DMS 273 treated with DMSO at 0.1 percent for 48 hours (cell line): ENCODE measurements at places on chromosomes 1 and 21.

GRCh38 chr1:184693011-184693410 is 61.6 kb downstream of the EDEM3 start:
- no peak for DNase-seq

- no peak for DNase-seq
Measured at GRCh38 chr1:55155522-55155921, 59.6 kb downstream of the USP24 start.

DNA sequence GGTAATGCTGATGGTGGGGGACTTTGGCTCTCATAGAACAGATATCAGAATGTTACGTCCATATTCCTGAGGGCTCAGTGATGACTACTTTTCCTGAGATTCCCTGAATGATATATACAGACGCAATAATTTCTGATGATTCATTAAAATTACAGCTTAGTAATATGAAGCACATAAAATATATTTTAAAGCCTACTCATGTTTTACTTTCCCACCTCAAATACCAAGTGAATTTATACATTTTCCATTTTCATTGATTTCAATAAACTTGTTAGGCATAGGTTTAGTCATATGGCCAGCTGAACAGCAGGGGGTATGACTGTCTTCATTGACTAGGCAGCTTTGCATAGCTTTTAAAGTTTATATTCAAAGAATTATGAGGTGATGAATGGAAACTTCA is 26.2 kb upstream of the PDC start:
- no peak for DNase-seq

- no peak for DNase-seq
Measured at GRCh38 chr21:41614511-41614910, 106.6 kb upstream of the TMPRSS2 start.

DNA sequence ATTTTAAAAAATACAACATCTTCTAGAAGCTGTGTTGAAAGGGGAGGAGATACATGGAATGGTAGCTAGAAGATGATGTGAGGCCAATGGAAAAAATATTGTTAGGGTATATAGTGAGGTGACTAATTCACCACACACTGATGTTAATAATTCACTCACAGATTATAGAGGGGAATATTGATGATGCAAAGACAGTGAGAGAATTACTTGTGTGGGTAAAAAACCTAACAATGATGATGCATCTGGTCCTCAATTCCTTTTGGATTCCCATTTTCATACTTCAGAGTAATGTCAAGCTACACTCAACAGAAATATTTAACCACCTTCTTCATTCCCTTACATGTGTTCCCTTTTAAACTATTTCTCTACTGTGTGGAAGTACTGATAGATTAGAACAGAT is 169.5 kb upstream of the DPYD start:
- DNase-seq, result no peak

DNA sequence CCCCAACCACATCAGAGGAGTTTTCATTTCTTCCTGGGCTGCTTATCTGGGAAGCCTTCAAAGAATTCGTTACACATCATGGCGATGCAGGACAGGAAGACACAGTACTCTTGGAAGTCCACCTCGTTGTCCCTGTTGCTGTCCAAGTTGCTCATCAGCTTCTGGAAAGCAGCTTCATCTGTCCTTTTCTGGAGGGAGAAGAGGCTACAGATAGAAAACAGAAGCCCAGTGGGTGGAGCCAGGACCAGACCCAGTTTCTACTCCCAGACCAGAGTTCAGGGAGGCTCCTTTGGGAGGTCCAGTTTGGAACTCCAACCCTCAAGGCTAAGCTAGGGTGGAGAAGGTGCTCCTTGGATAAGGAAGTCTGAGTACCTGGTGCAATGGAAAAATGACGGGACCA is 1.9 kb downstream of the S100A4 start:
- DNase-seq, result no peak

GRCh38 chr1:39575191-39576015 is 1.2 kb downstream of the PABPC4 start:
- DNase-seq, result no peak

DNA sequence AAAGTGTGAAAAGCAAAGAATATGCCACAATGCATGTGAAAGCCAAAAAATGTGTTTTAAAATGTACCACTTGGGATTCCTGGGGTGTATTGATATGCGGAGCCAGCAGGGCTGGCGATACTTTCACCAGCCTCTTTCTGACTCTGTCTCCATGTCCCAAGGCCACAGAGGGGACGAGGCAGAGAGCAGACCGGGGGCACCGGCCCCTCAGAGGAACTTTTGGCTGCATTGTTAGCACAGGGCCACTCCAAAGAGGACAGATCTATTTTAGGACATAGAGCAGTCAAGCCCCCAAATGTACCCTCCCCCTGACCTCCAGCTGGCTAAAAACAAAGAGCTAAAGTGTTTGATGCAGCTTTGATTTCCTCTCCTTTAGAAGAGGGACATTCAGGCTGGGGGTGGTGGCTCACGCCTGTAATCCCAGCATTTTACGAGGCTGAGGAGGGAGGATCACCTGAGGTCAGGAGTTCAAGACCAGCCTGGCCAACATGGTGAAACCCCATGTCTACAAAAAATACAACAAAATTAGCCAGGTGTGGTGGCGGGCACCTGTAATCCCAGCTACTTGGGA is 25.6 kb upstream of the ZNF436 start:
- no peak for DNase-seq
